ENCODE measurements at places on chromosomes 2 and 18.

DNA sequence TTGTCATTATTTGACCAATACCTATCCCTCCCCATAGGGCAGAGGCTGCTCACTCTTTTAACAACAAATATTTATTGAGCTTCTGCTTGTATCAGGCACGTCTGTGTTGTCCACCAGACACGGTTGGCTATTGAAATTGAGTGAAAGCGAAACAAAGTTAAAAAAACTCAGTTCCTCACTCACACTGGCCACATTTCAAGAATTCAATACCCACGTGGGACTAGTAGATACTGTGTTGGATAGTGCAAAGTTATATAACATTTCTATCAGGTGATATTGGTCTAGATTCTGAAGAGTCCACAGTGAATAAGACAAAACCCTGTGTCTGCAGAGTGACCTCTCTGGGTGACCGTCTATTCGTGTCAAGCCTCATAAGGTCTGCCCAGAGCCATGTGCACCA is 43.9 kb upstream of the GALR1 start:
- no peak for DNase-seq

- DNase-seq, result no peak
Measured at GRCh38 chr18:77635451-77635850, 385.8 kb downstream of the GALR1 start.

DNA sequence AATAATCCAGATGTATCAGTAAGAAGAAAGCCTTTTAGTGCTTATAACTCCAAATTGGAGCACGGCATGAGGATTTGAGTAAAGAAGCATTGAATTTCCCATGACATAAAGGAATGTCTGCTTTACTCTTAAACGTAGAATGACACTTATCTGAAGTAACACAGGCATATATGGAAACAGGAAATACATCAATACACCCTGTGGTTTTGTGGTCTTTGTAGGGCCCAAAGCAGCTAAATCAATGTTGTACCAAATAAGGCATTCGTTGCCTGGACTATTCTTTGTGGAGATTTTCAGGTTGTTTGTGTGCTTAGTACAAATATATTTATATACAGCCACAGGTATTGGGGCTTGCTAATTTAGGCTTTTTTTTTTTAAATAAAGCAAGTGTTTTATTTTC is 660.5 kb downstream of the LRRTM4 start:
- no peak for DNase-seq

- no peak for DNase-seq
Measured at GRCh38 chr2:72583376-72583775, 242.5 kb downstream of the EXOC6B start.

Data from D341Med (cell line).